Daoy (cell line): ENCODE measurements at places on chromosomes 5 and 9. TPM values are rescaled to one million over a fixed set of nuclear protein-coding genes. Genes with fewer than 3 reads are reported as not detected.

The PCDHGA10 gene
- total RNA-seq = 0.06 and 0.30 TPM in 2 replicates

The IL11RA gene
- 6.1 and 9.0 TPM in 2 replicates for total RNA-seq

The AK8 gene
- 0.23 TPM in 1 of 2 replicates, not detected in the other for total RNA-seq

The LRRC26 gene
- total RNA-seq = not detected in 2 replicates

The PTGDS gene
- not detected in 2 replicates for total RNA-seq

The MEF2C gene
- 3.0 and 5.2 TPM in 2 replicates for total RNA-seq

The HEMGN gene
- 0.17 TPM in 1 of 2 replicates, not detected in the other for total RNA-seq

The LVRN gene
- total RNA-seq = 0.06 TPM in 1 of 2 replicates, not detected in the other

The ADAMTS19 gene
- not detected in 2 replicates for total RNA-seq

The LHFPL2 gene
- 22.9 and 33.9 TPM in 2 replicates for total RNA-seq

The TIMD4 gene
- total RNA-seq = not detected in 2 replicates

The SPAAR gene
- 0.06 TPM in 1 of 2 replicates, not detected in the other for total RNA-seq

The ADAMTSL2 gene
- total RNA-seq = 0.03 TPM in 1 of 2 replicates, not detected in the other

The C9orf153 gene
- not detected in 2 replicates for total RNA-seq

The MAMDC2 gene
- total RNA-seq = 0.30 and 2.2 TPM in 2 replicates

The IL5 gene
- total RNA-seq = not detected in 2 replicates

The LTC4S gene
- not detected in 2 replicates for total RNA-seq

The GRXCR2 gene
- total RNA-seq = not detected in 2 replicates

The GZMA gene
- 1.8 TPM in 1 of 2 replicates, not detected in the other for total RNA-seq

The SLC1A3 gene
- 5.8 and 6.0 TPM in 2 replicates for total RNA-seq

The EIF4E1B gene
- not detected in 2 replicates for total RNA-seq

The LCN1 gene
- not detected in 2 replicates for total RNA-seq

The PHF2 gene
- total RNA-seq = 7.4 and 12.1 TPM in 2 replicates

The ZFP37 gene
- 3.7 and 7.9 TPM in 2 replicates for total RNA-seq

The PRR16 gene
- 1.3 and 3.3 TPM in 2 replicates for total RNA-seq

The ADAMTS16 gene
- total RNA-seq = 10.7 and 11.6 TPM in 2 replicates

The THOC3 gene
- 121 and 124 TPM in 2 replicates for total RNA-seq

The PPIC gene
- total RNA-seq = 39.4 and 43.2 TPM in 2 replicates

The IFNA13 gene
- total RNA-seq = not detected in 2 replicates

The S100Z gene
- 0.46 TPM in 1 of 2 replicates, not detected in the other for total RNA-seq

The F2RL2 gene
- 0.39 and 1.5 TPM in 2 replicates for total RNA-seq

The STPG3 gene
- not detected in 2 replicates for total RNA-seq

The DNAH5 gene
- total RNA-seq = 6.1 and 12.3 TPM in 2 replicates

The PFN3 gene
- total RNA-seq = not detected in 2 replicates

The PIGO gene
- 18.9 and 22.2 TPM in 2 replicates for total RNA-seq

The PCDHA1 gene
- 0.42 and 1.2 TPM in 2 replicates for total RNA-seq

The PCDHGA12 gene
- total RNA-seq = not detected in 2 replicates

The PCDHAC2 gene
- total RNA-seq = 1.2 and 1.3 TPM in 2 replicates

The ANKDD1B gene
- total RNA-seq = 0.06 and 0.12 TPM in 2 replicates

The SLCO6A1 gene
- 0.48 TPM in 1 of 2 replicates, not detected in the other for total RNA-seq

The WDR5 gene
- 36.5 and 40.9 TPM in 2 replicates for total RNA-seq

The MED7 gene
- total RNA-seq = 16.1 and 22.9 TPM in 2 replicates

The TNFSF8 gene
- not detected in 2 replicates for total RNA-seq

The CRHBP gene
- total RNA-seq = 1.3 TPM in 1 of 2 replicates, not detected in the other

The GKAP1 gene
- total RNA-seq = 5.0 and 10.7 TPM in 2 replicates

The LHX6 gene
- total RNA-seq = 0.69 and 1.5 TPM in 2 replicates

The NME5 gene
- 0.29 TPM in 1 of 2 replicates, not detected in the other for total RNA-seq

The ITK gene
- total RNA-seq = not detected in 2 replicates

The RIC1 gene
- 13.2 and 15.8 TPM in 2 replicates for total RNA-seq

The PDE8B gene
- total RNA-seq = 0.29 and 1.6 TPM in 2 replicates
